ENCODE measurements at places on chromosomes 3 and 15.

GRCh38 chr3:171895291-171895690 is 52.1 kb downstream of the TMEM212 start:
- no peak for DNase-seq

DNA sequence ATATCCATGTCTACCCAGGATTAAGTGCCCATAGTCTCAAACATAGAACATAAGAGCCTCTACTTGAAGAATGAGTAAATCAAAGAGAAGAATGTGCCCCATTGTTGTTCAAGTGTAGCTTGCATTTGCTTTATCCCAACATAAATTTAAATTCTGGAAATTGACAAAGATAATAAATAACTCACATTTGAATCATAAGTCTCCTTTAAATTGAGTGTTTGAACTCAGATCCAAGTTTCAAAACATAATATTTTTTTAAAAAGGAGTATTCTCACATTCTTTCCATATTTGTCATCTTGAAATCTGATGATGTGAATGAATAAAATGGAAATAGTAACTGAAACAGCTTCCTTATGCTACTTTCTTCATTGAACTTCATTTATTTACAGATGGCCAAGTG is 135.2 kb downstream of the MECOM start:
- no peak for DNase-seq

- peak; percentile 29 for DNase-seq
These were observed 8.6 kb downstream of the PARP9 start for GRCh38 chr3:122555275-122556071.

DNA sequence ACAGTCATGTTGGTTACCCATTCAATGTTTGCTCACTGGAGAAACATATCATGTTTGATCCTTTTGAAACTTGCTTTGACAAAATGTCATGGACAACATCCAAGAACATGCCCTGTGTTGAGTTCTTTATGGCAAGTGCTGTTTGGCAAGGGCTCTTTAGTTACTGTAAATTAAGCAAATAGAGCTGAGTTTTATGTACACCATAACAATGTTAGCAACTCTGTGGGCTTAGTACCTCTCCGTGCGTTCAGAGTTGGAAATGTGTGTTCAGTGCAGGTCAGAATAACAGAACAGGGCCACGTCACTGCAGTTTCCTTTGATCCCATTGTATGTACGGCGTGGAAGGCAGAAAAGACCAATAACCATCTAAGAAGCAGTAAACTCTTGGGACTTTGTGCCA is 132.5 kb downstream of the MYRIP start:
- no peak for DNase-seq

DNA sequence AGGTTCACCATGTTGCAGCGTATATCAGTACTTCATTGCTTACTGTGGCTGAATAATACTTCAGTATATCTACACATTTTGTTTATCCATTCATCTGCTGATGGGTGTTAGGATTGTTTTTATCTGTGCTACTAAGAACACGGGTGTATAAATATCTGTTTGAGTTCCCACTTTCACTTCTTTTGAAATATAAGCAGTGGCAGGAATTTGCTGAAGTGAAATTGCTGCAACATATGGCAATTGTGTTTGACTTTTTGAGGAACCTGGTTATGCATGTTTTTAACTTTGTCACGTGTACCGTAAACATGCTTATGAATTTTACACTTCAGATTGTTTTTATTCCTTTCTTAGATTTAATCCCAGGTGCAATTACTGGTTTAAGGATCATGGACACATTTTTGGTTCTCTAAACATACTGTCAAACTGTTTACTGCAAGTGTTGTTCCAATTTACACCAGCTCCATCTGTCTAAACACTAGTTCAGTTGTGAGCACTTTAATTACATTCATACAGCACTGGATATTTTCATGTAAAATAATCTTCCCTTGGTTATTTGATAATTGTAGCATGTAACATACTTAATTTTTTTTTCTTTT is 23.1 kb downstream of the TRAK1 start:
- DNase-seq, result no peak
